Activated gamma-delta T cell (primary cell): ENCODE measurements at places on chromosomes 7 and 10.
A peak's percentile ranks its signal among the peaks of the same experiment; 100 is the strongest.

DNA sequence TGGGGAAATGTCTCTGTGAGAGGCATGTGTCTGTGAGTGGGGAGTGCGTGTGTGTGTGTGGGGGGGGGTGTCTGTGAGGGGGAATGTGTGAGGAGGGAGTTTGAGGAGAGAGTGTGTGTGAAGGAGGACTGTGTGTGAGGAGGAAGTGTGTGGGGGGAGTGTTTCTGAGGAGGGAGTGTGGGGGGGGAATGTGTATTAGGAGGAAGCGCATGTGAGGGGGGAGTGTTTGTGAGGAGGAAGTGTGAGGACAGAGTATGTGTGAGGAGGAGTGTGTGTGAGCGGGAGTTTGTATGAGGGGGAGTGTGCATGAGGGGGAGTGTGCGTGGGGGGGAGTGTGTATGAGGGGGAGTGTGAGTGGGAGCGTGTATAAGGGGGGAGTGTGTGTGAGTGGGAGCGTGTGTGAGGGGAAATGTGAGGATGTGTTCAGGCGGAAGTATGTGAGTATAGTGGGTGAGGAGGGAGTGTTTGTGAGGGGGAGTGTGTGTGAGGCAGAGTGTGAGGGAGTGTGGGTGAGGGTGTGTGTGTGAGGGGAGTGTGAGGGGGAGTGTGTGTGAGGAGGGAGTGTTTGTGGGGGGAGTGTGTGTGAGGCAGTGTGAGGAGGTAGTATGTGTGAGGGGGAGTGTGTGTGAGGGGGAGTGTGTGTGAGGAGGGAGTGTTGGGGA lies 21.8 kb upstream of the PTPRN2 start:
- DNase-seq = no peak

GRCh38 chr10:72593963-72594362 lies 31.9 kb downstream of the MICU1 start:
- no peak for DNase-seq

GRCh38 chr7:139784648-139785047 lies 6.8 kb upstream of the HIPK2 start:
- no peak for DNase-seq

DNA sequence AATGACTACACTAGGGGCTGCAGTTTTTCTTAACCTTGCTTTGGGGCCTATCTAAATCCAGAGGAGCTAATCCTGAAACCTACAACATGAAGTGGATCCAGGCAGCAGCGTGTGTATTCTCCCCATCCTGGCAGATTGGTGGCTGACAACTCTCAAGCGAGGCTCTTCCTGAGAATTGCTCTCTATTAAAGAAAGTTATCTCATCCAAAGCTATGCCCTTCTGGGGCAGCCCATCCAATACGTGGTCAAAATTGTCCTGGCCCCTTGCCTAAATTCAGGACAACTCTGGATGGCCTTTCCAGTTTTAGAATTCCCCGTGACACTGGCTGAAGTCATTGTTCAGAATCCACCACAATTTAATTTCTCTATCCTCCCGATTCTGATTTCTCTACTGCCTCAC lies 66.1 kb downstream of the IQUB start:
- DNase-seq = no peak

DNA sequence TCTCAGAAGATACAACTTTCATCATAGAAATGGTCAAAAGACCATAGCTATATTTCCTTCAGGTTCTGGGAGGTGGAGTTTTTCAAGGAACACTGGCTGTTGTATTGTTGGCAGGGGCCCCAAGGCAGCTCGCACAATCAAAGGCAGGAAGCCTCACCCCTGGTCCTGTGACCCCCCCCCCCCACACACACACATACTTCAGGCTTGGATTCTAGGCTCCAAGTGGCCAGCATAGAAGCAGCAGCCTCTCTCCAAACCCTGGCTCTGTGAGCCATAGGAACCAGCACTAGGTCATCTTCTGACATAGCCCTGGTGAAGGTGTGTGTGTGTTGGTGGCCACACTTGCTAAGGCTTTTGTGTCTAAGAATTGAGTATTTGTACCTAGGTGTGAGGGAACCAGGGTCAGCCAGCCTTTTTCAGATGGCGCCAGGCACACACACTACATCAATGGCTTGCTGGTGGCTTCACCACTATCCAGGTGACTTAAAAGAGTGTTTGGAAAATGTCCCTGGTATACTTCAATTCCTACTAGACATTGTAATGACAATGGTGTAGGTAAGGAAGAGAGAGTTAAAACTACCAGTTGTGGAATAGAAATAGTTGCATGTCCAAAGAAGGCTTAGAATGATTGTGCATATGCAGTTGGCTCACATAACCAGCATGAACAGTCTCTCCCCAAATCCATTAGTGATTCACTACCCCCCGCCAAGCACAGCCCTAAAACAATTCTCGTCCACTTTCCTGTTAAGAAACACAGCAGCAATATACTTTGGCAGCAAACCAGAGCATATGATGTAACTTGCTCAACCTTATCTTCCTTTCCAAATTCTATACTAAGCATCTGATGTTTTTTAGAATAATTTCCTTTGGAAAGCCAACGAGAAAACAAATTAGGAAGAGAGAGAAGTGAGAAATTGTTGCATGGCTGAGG lies 91.3 kb downstream of the AVL9 start:
- no peak for DNase-seq

GRCh38 chr10:61970182-61971002 lies 68.9 kb downstream of the ARID5B start:
- DNase-seq = no peak

DNA sequence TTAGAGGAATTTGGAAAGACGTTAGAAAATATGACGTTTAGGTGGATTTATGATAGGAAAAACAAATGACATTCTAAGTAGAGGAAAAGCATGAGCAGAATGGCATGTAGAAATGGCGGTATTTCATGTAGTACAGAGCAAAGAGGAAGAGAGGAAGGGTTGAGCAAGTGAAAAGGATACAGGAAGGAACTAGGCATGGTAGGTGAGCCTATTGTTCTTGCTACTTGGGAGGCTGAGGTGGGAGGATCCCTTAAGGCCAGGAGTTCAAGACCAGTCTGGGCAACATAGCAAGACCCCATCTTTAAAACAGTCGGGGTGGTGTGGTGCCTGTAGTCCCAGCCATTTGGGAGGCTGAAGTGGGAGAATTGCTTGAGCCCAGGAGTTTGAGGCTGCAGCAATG lies 1.2 kb downstream of the GTPBP10 start:
- no peak for DNase-seq

GRCh38 chr7:97342512-97342911 lies 225.0 kb downstream of the SDHAF3 start:
- no peak for DNase-seq

GRCh38 chr10:49106451-49106850 lies 8.9 kb downstream of the VSTM4 start:
- no peak for DNase-seq

GRCh38 chr7:151301471-151302462 lies 39.8 kb upstream of the NUB1 start:
- DNase-seq = no peak

DNA sequence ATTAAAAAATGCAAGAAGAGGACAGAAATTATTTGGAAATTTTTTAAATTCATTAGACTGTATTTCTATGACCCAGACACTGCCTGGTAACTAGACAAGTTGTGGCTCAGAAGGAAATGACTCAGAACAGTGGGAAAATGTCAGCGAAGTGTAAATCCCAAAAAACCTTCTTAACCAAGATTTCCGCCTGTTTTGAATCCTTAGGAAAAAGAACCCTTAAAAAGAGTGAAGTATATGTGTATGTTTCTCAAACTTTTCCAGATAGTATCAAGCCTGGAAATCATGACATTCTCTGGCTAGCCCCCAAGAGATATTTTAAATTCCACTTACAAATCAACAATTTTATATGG lies 42.7 kb upstream of the PLXNA4 start:
- DNase-seq = no peak

- DNase-seq = no peak
Measured at GRCh38 chr10:119022846-119023552, 6.5 kb upstream of the NANOS1 start.

DNA sequence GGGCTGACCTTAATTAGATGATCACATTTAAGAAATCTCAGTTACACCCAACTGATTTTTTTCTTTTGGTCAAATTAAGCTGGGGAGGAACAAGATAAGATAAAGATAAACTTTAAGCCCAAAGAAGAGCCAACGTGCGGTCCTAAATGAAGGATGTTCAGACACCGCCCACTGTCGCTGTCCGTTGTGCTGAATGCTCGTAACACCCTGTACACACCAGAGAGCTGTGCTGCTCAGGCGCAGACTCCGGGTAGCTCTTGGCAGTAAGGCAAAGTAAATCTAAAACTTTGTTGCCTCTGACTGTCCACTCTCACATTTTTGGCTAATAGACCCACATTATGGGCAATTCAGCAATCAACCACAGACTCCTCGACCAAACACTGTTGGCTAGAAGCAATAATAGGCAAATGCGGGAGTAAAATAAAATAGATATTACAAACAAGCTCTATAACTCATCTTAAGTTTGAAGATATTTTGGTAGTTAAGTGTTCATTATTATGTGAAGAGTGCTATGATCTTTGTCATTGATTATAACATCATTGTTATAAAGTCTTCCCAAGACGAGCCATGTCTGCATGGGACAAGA lies 57.1 kb downstream of the PLPP4 start:
- DNase-seq = no peak

- peak; percentile 89 for DNase-seq
Measured at GRCh38 chr7:151519765-151520418, at the start of gene RHEB. Gene RHEB (minus strand): TSS chr7:151519895. CDS start chr7:151519511, 384 bp downstream.

DNA sequence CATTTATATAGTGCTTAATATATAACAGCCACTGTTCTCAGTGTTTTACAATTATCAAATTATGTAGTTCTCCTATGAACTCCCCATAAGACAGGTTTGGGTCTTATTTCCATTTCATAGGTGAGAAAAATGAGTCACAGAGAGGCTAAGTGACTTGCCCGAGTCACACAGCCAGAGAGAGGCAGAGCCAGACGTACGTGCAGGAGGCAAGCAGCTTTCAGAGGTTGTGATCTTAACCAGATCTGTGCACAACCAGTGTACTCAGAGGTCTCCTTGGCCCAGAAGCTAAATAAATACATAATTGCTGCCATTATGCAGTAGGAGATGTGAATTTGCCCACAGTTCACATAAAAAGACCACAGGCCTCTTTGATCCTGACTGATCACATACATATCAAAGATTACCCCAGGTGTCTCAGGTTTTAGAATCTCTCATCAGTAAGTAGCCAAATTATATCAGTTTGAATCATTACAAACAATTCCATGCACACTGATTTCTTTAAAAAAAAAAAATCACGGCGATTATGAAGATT lies 304.7 kb upstream of the AOAH start:
- DNase-seq = no peak

GRCh38 chr7:41134300-41135255 lies 568.3 kb downstream of the INHBA start:
- DNase-seq = no peak

DNA sequence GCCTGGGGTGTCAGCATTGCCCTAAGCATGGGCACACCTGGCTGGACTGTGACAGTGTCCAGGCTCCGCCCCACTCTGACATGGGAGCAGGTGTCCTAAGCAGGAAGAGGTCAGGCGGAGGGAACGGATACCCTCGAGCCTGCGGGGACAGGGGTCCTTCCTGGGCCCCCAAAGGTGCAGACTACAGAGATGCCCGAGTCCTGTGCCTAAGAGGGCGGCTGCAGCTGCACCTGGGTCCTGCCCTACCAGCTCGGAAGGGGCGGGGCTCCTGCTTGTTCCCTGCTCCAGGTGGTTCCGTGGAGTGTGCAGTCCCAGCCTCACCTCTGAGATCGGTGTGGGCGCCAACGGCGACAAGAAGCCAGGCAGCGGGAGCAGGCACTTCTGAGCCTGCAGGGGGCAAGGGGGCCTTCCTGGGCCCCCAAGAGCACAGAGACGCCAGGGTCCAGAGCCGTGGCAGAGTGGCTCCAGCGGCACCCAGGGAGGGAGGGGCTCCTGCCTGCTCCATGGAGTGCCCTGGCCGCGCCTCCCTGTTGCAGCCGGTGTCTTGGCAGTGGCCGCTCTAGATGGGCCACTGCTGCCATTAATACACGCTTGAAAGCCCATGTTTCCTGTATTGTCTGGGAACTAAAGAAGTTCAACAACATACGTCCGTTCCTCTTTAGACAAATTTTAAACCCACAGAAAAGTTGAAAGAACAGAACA lies 64.5 kb upstream of the CACNA2D1 start:
- DNase-seq = no peak

DNA sequence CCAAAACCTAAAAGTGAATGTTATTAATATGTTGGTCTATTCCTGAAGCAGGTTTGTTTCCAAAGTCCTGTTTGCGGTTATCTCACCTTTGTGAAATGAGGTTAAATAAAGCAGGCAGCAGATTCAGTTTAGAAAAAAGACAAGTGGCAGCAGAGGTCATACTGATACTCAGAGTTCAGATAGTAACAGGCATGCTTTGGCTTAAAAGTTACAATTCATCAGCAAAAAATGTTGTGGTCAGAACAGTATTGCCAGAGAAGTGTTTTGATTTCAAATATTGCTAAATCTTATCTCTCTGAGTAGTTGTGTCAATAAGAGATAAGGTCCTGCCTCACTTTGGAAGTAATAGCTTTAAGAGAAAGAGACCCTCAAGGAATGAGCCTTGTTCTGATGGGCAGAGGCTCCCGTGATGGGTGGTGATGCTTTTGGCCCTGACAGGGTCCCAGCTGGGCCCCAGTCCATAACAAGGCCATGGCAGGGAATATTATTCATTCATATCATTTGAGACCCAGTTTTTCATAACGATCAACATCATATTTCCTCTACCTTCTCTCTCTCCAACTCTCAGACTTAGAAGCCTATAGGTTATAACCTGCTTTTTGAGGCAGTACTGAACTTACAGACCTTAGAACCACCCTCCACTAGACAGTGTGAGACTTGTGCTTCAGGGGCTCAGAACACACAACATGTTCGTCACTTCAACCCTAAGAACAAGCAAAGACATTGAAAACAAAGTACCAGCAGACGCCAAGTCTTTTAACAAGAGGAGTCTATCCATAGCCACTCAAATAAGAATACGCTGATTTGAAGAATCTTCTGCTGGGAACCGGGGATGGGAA lies 58.5 kb upstream of the AHR start:
- no peak for DNase-seq

DNA sequence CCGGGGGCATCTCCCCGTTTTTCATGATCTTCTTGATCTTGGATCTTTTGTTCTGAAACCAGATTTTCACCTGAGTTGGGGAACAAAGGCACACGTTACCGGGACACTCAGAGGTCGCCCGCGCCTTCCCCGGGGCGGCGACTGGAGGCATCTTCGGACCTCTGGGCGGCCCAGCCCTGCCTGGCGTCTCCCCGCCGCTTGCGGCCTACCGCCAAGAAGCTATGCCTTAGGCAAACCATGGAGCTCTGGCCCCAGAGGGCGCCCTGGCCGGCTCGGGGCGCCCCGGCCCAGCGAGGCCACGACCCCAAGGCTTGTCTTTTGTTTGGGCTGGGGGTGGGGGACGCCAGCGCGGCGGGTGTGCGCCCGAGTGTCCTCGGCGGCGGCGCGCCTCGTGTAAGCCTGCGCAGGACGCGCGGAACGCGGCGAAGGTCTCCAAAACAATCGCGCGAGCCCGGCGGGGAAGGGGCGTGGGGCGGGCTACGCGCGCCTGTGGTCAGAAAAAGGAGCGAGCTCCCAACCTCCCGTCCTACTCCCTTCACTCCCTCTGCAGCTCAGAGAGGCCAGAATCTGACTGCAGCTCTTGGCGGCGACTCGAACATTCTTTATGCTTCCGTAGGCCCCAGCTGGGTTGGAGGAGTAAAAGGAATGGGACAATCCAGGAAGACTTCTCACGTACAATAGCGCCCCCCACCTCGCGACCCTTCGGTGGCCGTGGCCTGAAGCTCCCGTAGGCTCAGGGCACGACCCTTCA lies 3.5 kb downstream of the DLX5 start:
- DNase-seq = no peak

- DNase-seq = no peak
Measured at GRCh38 chr7:18861514-18862118, 255.8 kb downstream of the TWIST1 start.

- DNase-seq = no peak
Measured at GRCh38 chr7:111012799-111013675, 77.9 kb upstream of the LRRN3 start.
